ENCODE measurements at places on chromosomes 7 and 10. TPM values are rescaled to one million over a fixed set of nuclear protein-coding genes. Genes with fewer than 3 reads are reported as not detected.
A peak's percentile ranks its signal among the peaks of the same experiment; 100 is the strongest.

DNA sequence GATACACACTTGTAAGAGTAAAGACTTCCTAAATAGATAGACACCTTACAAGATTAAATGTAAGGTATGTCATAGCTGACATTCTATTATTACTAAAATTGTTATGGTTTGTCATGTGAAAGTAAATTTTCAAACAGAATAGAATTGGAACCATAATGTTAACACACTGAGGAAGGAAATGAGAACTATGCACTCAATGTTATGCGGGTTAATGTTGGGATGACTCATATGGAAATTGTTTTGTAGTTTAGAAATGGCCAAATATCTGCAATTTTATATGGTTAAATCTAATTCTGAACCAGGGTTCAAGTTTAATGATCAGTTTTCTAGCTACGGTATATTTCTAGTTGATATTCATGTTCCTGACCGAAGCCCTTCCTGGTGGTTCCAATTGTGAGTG, 214.2 kb upstream of the ADO start:
- no peak for DNase-seq

DNA sequence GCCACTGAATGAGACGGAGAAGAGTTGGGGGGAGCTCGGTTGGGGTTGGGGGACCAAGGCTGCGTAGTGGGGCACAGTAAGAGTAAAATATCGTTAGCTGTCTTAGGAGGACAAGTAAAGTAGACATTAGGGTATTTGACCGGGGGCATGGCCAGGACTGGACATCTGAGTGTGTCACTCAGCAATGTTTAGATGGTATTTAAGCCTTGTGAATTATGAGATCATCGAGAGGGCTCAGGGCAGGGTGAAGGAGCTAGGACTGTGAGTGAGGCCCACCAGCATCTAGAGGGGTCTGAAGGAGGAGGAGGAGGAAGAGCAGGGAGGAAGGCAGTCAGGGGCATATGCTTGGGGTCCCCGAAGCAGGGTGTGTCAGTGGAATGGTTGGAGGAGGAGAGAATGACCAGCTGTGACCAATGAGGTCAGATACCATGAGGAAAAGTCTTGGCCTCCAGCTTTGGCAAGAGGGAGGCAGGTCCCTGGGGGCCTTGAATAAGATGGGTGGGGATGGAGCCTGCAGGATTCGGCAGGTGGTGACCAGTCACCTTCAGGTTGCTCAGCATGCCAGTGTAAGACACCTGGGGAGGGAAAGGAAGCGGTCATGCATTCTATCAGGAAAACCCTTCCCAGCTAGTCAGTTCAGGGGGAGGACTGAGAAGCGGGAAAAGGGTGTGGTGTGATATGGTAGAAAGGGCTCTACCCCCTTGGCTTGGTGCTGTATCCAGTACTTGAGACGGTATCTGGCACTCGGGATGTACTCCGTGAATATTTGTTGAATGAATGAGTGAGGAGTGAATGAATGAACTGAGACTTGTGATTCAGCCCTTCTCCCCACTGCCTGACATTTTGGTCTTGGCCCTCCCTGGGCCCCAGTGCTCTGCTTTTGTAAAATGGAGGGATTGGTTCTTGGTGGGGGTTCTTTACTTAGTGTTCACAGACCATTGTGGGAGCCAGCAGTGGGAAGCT, 34.8 kb upstream of the SH2D4B start:
- no peak for DNase-seq

GRCh38 chr10:126037946-126038345, 141.6 kb downstream of the FANK1 start:
- DNase-seq: no peak

GRCh38 chr10:86306628-86307278, 59.8 kb downstream of the GRID1 start:
- peak; percentile 33 for DNase-seq

DNA sequence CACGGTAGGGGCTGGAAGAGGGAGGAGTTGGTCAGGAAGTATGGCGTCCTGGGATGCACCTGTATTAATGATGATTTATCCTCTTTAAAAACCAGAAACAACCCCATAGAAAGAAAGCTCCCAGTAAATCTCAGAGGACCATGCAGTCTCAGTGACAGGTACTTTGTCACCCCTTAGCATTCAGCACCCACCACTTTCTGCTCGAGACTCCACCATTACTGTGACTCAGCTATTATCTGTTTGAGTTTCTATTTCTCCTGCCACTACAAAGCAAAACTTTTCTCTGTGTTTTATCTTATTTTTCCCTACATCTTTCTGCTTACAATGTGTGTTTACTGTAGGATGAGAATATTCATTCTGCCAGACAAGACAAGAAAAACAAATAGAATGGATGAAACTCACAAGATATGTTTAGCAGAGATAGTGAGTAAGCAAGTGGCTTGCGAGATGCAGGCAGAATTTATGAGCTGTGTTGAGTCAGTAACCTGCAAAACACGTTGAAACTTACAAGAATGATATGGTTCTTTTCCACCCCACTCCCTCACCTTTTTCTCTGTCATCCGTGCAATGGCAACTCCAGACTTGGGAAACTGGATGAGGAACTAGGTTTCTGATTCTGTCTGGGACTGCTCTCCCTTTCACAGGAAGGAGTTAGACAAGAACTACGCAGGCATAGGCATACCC, 127.1 kb downstream of the AOAH start:
- no peak for DNase-seq

DNA sequence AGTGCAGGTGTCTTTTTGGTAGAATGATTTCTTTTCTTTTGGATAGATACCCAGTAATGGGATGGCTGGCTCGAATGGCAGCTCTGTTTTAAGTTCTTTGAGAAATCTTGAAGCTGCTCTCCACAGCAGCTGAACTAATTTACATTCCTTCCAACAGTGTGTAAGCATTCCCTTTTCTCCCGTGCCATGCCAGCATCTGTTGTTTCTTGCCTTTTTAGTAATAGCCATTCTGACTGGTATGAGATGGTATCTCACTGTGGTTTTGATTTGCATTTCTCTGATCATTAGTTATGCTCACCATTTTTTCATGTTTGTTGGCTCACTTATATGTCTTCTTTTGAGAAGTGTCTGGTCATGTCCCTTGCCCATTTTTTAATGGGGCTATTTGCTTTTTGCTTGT, 486.3 kb downstream of the GALNT17 start:
- no peak for DNase-seq

DNA sequence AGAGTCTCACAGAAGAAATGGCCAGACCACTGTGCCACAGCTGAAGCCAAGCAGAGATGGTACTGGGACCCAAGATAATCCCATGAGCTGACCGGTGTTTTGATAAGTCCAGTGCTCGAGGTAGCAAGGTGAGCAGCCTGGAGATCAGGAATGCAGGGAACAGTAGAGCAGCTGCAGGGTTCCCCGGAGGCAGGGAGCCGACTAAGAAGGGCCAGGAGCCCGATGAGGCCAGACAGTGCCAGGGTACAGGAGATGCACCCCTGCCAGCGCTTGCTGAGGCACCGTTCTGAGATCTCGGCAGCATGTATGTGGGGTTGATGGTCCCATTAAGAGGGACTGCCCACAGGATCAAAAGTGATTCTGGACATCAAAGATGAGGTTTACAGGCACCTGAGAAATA, 47.1 kb downstream of the VSTM4 start:
- no peak for DNase-seq

HSPA12A gene
- 20.6 TPM for total RNA-seq

DNA sequence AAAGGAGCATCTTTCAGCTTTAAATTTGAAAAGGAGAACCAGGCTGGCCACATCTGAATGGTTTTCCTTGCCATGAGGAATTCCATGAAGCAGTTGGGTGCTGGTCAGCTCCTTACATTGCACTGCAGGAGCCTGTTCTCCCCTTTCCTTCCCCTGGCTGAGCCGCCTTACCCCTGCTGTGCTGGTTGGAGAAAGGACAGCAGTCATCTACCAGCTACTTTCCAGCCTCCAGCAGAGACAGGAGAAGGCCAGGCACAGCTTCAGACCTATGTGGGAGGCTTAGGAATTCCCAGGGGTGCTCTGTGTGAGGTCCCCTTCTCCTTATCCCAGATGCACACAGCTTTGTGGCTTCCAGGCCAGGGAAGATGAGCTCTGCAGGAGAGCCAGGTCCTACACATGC, 4.7 kb downstream of the C10orf71 start:
- DNase-seq: no peak

GRCh38 chr7:100221231-100221718, 1.5 kb downstream of the PVRIG start:
- DNase-seq: peak; percentile 83

NRF1 gene
- total RNA-seq: 21.8 TPM

DNA sequence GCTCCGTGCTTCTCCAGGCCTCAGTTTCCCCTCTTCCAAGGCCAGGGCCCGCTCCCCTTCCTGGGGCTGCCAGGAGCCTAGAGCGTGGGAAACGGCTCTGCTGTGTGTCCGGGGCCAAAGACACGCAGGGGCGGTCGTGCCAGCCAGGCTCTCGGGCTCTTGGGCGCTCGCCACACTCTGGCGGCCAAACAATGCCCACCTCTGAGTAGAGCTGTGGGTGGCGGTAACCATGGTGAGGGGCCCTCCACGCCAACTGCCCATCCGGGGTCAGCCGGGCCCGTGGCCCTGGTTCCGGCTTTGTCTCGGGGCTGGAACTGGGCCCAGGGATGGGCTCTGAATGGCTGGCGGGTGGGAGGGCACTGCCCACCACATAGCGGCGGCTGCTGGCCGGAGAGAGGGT, 16.0 kb downstream of the GRIFIN start:
- no peak for DNase-seq

- no peak for DNase-seq
These were observed 27.7 kb upstream of the SORCS3 start for GRCh38 chr10:104613406-104613805.

PCDH15 gene
- total RNA-seq: not detected

XRCC2 gene
- 0.98 TPM for total RNA-seq
